Fibroblast of lung (primary cell): ENCODE measurements at places on chromosomes 12 and 14. TPM values are rescaled to one million over a fixed set of nuclear protein-coding genes. Genes with fewer than 3 reads are reported as not detected.

Gene IL31
- not detected in 2 replicates for total RNA-seq

Gene PZP
- not detected in 2 replicates for total RNA-seq

Gene WDR89
- 11.1 and 13.9 TPM in 2 replicates for total RNA-seq

Gene KITLG
- 45.7 and 64.6 TPM in 2 replicates for total RNA-seq

Gene SCYL2
- total RNA-seq, result 37.5 and 47.9 TPM in 2 replicates

Gene DACT1
- total RNA-seq, result 10.2 and 22.6 TPM in 2 replicates

Gene ING4
- 30.3 and 36.0 TPM in 2 replicates for total RNA-seq

Gene FAM186B
- total RNA-seq, result 0.33 and 0.51 TPM in 2 replicates

Gene GPD1
- total RNA-seq, result under 0.01 TPM in 1 of 2 replicates, not detected in the other

Gene MIPOL1
- total RNA-seq, result 8.6 and 9.0 TPM in 2 replicates

Gene KRT75
- total RNA-seq, result not detected in 2 replicates

Gene PLEKHA5
- total RNA-seq, result 29.8 and 50.4 TPM in 2 replicates

Gene OR4Q3
- total RNA-seq, result not detected in 2 replicates

Gene BMP4
- 27.2 and 77.5 TPM in 2 replicates for total RNA-seq

Gene SIX1
- 1.8 and 8.3 TPM in 2 replicates for total RNA-seq

Gene COPS7A
- 67.0 and 79.1 TPM in 2 replicates for total RNA-seq

Gene GPR65
- under 0.01 and 0.17 TPM in 2 replicates for total RNA-seq

Gene RNASE4
- total RNA-seq, result 20.0 and 22.1 TPM in 2 replicates

Gene TMEM229B
- 0.77 and 0.99 TPM in 2 replicates for total RNA-seq

Gene PPP1R36
- total RNA-seq, result 1.0 and 1.3 TPM in 2 replicates

Gene FAM181A
- not detected in 2 replicates for total RNA-seq

Gene TAS2R19
- 3.1 and 5.3 TPM in 2 replicates for total RNA-seq
